ENCODE measurements at places on chromosomes 7 and 10.

- no peak for DNase-seq
Observed at GRCh38 chr10:77943121-77943901, 16.8 kb upstream of the DLG5 start.

DNA sequence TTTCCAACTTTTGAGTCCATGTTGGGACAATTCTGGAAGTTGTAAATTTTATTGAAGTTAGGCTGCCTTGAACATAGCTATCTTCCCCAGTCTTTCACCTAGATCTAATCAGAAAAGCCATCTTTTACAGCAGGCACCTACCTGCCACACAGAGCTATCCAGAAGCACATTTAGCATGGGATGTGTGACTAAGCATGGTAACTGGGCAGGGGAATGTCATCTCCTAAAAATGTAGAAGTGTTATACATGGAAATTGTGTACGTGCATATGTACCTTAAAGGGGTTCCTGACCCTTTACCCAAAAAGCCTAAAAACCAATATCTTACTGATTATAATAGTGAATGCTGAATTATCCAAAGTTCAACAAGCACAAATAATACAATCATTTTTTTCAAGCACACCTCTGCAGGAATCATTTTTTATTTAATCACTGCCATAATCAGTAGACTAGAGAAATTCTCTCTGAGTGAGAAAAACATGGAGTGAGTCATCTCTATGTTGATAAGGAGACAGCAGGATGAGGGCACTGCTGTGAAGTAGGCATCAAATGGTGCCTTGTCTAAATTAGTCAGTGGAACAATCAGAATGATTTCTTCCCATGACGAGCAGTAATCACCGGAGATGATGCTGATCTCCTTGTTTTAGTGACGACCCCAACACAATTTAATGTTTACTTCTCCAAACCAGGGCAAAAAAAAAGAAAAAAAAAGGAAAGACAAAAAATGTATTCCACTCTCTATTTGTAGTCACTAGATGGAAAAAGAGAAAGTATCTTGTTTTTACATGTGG lies 75.9 kb downstream of the SORBS1 start:
- no peak for DNase-seq

DNA sequence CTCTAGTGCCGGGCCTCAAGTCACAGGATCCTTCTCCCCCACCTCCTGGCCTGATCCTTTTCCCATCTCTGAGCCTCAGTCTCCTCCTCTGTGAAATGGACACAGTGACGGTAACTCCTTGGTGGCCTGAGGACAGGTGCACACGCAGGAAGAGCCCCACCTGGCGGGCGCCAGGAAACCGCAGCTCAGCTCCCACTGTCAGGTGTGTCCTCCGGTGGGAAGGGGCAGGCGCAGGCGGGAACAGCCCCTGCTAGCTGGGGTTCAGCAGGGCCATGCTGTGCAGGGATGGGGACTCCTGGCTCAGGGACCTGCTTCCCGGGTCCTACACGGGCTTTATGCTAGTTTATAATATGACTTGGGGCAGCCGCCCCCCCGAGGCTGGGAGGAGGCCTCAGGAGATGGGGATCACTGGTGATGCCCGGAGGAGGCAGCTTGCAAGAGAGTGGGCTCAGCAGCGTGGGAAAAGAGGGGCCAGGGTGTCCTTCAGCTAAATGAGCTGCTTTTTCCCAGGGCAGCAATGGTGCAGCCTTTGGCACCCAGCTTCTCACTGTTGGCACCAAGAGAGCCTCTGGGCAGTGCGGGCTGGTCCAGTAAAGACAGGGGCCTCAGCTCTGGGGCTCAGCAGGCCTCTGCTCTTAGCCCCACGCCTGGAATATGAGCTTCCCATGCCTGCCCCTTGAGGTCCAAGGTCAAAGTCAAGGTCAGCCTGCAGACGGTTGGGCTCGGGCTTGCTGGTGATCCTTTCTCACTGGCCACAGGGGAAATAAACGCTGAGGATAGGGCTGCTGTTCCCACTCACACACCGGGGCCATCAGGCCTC lies 68.0 kb upstream of the FAM20C start:
- DNase-seq = no peak

GRCh38 chr10:119754085-119754484 lies 28.2 kb downstream of the INPP5F start:
- no peak for DNase-seq

DNA sequence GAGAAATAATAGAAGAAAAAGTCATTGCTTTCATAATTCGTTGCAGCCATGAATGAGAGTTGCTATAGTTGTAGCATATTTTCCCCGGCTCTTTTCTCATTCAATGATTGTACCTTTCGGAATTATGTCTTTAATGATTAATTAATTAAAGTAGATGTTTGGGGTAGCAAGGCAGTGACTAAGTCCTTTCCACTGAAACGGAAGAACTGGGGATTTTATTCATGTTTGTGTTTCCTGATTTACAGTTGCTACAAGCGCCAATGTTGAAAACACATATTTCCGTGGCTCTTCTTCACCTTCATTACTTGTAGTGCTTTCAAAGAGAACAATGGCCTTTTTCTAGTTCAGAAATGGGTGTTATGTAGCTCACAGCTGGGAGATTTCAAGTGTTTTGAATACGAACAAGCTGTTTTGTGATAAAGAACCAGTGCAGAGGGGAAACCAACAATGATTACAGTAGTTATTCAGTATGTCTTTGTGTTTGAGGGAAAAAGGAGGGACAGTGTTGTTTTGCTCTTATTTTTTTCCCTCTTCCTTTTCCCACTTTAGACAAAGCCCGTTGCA lies 153.5 kb downstream of the NSUN6 start:
- DNase-seq = no peak

- DNase-seq = no peak
Observed at GRCh38 chr10:86481761-86482160, 39.8 kb downstream of the WAPL start.

GRCh38 chr7:104604706-104605105 lies 276.3 kb downstream of the LHFPL3 start:
- DNase-seq = no peak

- no peak for DNase-seq
Observed at GRCh38 chr10:27723436-27723835, 22.2 kb downstream of the MKX start.

DNA sequence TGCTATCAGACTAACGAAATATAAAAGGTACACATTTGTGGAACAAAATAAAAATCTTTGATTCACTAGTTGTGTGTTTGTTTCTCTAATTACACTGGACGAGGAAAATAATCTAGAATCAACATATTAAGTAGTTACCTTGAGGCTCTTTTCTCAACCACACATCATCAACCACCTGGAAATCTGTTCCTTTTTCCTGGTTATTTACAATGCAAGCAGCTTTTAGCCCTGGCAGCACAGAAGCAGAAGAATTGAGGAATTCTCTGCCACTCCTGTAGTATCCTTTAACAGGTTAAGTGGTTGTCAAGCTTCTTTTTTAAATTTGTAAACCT lies 23.7 kb downstream of the NUP42 start:
- no peak for DNase-seq

GRCh38 chr10:61406242-61406641 lies 46.9 kb downstream of the TMEM26 start:
- DNase-seq = no peak

GRCh38 chr10:114714281-114714741 lies 56.2 kb upstream of the ABLIM1 start:
- DNase-seq = no peak

- no peak for DNase-seq
Observed at GRCh38 chr10:72561745-72562166, 64.1 kb downstream of the MICU1 start.

DNA sequence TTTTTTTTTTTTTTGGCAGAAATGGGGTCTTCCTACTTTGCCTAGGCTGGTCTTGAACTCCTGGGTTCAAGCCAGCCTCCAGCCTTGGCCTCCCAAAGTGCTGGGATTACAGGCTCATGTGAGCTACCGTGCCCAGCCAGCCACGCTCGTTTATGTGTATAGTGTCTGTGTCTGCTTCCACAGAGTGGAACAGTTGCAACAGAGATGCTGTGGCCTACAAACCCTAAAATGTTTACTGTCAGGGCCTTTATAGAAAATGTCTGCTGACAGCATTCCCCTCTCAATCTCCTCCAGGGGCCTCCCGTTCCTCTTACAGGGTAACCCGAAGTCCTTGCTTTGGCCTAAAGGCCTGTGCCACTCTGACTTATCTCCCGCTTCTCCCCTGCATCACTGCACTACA lies 87.6 kb upstream of the LEP start:
- no peak for DNase-seq

GRCh38 chr10:126618466-126618865 lies 52.0 kb downstream of the C10orf90 start:
- DNase-seq = no peak

DNA sequence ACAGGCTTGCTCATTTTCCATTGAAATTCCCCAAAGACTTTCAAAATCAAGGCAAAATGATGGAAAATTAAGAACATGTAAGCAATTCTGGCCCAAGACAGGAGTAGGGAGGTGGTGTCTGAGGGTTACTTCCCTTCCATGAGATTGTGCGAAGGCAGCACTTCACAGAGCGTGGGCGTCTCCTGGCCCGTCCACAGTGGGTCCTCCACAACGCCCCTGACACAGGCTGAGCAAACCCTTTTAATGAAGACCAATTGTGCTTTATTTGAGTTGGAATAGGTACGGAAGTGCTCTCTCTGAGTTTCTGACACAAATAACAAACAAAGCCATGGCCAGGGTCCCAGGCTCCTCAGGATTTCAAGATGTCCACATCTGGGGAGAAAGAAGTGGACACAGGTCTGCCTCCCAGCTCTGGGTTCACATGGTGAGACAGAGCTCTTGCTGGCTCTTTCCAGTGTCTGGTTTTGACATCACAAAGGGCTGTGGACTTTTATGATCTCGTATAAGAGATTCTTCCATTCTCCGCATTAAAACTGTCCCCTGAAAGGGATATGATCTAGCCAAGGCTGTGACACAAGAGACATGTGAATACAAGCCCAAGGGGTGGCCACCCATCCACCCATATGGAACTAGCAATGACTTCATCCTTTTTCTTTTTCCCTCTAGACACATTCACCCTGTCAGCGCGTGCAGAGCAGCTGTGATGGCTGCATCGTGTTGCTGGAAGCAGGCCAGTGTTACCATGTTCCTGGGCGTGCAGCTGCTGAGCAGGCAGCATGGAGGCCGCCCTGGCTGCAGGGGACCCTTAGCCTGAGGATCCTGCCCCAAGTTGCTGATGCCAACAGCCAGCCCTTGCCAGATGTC lies 145.6 kb downstream of the ADAM12 start:
- DNase-seq = no peak

DNA sequence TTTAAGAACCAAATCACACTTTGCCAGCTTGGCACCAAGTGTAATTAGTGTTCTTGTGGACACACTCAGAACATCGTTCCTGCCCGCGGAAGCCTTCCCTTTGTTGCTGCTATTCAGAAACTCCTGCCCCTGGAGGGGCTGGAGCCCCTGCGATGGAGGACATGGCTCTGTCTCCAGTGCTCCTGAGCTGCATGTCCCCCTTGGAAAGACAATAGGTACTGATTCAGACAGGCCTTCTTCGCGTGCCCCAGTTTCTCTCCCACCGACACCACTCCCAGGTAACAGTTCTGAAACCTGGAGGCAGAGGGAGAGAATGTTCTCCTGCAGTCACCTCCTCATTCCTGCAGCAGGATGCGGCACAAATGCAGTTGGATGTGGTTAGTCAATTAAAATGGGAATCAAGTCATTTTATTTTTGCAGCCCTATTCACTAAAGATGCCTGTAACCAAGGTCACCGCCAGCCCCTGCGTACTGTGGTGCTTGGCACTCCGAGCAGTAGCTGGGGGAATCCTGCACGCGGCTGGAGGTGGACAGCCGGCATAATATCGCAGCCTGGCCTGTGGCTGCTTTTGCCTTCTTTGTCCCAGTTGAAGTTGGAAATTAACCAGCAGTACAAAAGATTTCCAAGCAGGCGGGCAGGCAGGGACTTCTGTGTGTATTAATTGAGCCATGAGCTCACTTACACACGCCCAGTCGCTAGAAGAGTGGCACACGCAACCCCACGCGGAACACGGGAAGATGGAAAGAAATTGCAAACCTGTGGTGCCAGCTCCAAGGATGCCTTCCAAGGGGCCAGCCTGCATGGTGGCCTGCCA lies 205.7 kb downstream of the EBF3 start:
- DNase-seq = no peak

- DNase-seq = no peak
Observed at GRCh38 chr7:23191022-23191421, 9.2 kb downstream of the NUP42 start.

DNA sequence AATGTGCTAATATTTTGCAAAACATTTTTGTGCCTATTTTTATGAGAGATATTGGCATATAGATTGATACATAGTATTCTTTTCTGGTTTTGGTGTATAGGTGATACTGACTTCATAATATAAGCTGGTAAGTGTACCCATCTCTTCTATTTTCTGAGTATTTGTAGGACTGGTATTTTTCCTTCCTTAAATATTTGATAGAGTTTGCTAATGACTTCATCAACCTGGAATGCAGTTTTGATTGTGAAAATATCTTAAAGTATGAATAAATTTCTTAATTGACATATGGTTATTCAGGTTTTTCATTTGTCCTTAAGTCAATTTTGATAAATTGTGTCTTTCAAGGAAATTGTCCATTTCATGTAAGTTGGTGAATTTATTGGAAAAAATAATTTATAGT lies 6.1 kb upstream of the SCRN1 start:
- DNase-seq = no peak

DNA sequence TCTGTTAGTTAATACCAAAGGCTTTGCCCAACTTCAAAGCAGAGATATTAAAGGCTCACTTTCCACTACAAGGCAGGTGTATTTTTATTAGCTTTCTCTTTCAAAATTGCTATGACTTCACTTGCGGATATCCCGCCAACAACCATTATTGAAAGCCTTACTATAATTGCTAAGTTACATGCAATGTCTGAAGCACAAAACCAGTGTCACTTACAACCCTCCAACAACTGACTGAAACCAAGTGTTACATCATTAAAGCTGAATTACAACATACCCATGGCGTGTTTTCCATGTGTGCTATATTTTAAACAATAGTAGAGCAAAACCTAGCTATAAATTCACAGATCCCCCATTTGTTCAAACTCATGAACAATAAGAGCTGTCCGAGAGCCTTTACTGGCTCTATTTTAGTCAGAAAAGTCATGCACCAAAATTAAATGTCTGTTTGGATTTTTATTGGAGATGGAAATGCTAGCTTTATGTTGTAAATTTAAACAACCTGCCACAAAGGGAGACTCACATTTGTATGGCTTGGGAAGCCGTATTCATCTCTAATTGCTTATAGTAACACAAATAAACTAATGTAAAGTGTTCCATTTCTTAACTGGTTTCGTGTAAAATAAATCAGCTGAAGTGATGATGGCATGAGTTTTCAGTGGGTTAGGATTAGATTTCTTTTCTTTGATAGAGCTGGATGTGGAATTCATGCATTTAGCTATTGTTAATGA lies 227.1 kb downstream of the AGMO start:
- DNase-seq = no peak

GRCh38 chr10:79295563-79295962 lies 51.7 kb upstream of the PPIF start:
- no peak for DNase-seq

- no peak for DNase-seq
Observed at GRCh38 chr10:58351616-58352578, 17.1 kb downstream of the UBE2D1 start.

GRCh38 chr10:105965141-105965540 lies 1199.4 kb downstream of the SORCS1 start:
- no peak for DNase-seq

- DNase-seq = no peak
Observed at GRCh38 chr7:20470082-20470481, 139.4 kb downstream of the ITGB8 start.

Data from activated T-helper 1 cell treated with anti-CD3 and anti-CD28 coated beads, Interleukin-2, amount 50 U/mL, for 16 hours (primary cell).